ENCODE measurements at places on chromosomes 2 and 18.

- no peak for DNase-seq
These were observed 409.0 kb downstream of the XIRP2 start for GRCh38 chr2:167297292-167297691.

- no peak for DNase-seq
These were observed 155.5 kb downstream of the MTX2 start for GRCh38 chr2:176424746-176425145.

GRCh38 chr2:204046145-204046544, 109.6 kb downstream of the ICOS start:
- DNase-seq = no peak

GRCh38 chr2:123002660-123003248, 1022.3 kb upstream of the CNTNAP5 start:
- DNase-seq = no peak

- peak; percentile 18 for DNase-seq
These were observed 2.1 kb downstream of the POMC start for GRCh38 chr2:25165992-25166875.
